GM13976 (cell line): ENCODE measurements at places on chromosomes 13 and 19.

GRCh38 chr19:35140207-35140961 lies 1.8 kb downstream of the FXYD1 start:
- DNase-seq = no peak

DNA sequence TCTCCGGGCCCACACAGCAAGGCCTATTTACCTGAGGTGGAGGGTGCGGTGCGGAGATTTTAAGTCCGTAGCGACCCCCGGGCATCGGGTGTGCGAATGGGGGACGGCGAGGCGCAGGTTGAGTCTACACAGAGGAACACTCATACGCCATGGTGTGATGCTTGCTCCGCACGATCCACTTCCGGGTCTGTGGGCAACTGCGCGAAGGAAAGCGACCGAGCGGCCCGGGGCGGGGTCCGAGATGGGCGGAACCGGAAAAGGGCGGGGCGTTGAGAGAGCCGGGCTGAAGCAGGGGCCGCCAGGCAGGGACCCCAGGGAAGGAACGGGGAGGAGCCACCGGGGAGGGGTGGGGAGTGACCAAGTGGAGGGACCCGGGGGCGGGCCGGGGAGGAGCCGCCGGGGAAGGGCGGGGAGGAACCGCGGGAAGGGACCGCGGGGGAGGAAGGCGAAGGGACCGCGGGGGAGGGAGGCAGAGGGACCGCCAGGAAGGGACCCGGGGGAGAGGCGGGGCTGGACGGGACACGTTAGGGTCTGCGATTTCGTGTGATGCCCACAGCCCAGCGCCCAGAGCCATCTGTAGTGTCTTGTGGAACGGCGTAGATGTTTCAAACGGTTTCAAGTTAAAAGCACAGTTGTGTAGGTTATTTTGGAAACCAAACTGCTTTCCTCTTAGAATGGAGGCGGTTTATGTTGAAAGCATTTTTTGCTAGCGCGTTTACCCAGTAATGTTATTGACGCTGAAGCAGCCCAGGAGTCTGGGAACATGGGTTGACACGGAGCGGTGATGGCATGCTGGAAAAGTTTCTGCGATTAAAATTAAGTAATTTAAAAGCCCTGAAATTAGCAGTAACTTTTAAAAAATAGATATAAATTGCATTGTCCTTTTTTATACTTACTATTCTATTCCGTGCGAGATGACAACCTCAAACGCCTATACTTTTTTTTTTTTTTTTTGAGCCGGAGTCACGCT lies at the start of gene ZNF160:
TSS of gene ZNF160 (minus strand) at position 189 of the 970 bp plus-strand sequence. CDS start 17,146 bp downstream, outside the sequence.
- DNase-seq = peak; percentile 100

DNA sequence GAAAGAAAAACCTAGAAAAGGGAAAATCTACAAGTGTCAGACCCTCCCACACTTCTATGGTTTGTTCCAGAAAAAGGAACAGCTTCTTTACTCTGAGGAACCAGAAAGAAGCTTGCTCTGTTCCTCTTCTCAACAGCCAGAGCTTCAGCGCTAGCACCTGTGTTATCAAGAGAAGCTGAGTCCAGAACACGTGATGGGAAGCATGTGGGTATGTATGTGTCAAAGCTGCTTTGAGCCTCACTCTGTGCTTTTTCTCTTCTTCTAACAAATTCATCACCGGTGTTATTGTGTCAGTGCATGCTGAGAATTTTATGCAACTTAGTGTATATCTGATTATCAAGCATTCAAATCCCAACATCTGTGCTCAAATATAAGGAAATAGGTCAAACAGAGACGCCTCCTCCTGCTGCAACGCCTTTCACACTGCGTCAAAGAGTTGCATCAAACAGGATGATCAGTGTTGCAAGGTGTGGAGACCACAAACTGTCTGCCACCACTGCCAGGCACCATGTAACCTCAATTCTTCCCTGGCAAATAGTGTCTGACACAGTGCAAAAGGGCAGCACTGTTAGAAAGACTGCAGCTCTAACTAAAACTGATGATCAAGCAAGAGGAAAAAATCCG lies 83.9 kb downstream of the LRRC63 start:
- peak; percentile 35 for DNase-seq

DNA sequence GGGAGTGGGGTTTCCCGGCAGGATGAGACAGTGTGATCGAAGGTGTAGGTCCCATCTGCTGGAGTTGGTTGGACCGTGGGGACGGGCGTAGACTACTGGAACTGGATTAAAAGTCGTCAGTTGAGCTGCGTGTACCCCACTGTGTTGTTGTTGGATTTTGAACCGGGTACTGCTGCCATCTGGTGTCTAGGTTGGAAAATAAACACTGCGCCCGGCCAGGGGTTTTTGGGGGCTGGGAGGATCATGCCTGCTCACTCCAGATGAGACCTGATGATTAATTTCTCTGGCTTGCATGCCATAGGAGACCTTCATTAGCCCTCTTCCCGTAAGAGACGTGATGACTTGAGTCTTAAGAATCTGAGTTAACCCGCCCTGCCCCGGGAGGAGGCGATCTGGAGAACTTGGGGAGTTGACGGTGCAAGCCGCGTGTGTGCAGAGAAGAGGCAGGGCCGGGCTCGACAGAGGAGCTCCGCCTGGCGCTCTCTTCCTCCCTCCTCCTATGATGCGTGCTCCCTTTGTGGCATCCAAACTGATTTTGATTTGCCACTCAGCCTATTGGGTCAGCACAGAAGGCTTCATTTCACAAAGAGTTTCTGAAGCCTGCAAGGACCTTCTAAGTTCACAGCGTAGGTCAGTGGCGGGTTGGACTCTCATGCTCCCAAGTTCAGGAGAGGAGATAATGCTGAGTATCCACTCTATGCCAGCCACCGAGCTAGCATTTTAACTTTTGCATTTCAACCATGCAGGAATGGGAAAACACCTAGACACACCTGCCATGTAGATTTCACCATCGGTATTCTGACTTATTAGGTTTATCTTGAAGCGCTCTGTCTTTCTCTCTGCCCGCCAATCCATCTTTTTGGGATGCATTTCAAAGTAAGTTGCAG lies 2.7 kb downstream of the UHRF1 start:
- peak; percentile 77 for DNase-seq

- DNase-seq = no peak
These were observed 3.3 kb upstream of the UQCR11 start for GRCh38 chr19:1608359-1609102.

DNA sequence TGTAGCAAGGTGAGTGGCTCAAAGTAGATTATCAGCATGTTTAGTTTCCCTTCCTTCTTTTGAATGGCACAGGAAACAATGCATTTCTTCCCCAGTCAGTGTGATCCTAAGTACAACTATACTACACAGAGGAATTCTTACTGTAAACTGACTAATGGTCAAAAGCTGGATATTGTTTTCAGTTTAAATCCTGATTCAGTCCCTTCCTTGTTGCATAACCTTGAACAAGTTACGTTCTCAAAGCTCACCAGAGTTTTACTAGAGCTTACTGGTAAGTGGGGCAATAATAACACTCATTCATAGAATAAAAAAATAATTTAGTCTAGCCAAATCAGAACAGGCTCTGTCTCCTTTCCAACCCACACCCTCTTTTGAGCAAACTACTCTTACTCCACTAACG lies 180.1 kb downstream of the POSTN start:
- DNase-seq = no peak

- no peak for DNase-seq
These were observed 262.1 kb downstream of the PCDH9 start for GRCh38 chr13:66967811-66968597.

DNA sequence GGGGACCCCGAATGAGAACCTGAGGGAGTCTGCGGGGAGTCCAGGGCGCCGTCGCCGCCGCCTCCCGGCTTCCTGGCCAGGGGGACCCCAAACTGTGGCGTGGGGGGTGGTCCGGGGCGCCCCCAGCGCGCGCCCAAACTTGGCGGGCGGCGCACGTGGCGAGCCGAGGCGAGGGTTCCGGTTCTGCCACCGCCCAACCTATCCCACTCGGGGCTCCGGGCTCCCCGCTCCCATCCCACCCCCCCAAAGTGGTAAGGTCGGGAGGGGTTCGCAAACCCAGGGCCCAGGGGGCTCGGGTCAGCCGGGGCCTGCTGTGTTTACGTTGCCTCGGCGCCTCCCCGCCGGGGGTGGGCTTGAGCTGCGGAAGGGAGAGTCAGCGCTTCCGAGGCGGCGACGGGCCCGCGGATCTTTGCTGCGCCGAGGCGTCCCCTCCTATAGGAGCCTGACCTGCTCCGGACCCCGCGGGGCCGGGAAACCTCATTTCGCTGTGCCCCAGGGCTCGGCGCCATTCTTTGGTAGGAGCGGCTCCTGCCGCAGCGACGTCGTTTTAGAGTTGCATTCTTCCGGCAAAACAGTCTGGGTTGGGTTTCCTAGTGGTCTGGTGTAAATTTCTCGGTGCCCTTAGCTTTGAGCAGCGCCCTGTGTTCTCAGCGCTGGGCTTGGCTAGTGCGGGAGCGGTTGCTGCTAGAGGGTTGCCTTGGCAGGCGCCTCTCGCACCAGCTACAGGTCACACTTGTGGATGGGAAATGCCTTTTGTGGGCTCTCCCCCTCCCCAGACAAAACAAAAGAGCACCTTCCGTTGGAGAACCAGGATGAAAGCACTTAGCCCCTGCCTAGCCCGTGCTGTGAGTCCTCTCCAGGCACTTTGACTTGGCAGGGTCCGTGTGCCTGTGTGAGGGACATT lies 1.2 kb downstream of the DAZAP1 start:
- DNase-seq = peak; percentile 70

GRCh38 chr13:77728265-77729125 lies 31.0 kb downstream of the SLAIN1 start:
- no peak for DNase-seq

DNA sequence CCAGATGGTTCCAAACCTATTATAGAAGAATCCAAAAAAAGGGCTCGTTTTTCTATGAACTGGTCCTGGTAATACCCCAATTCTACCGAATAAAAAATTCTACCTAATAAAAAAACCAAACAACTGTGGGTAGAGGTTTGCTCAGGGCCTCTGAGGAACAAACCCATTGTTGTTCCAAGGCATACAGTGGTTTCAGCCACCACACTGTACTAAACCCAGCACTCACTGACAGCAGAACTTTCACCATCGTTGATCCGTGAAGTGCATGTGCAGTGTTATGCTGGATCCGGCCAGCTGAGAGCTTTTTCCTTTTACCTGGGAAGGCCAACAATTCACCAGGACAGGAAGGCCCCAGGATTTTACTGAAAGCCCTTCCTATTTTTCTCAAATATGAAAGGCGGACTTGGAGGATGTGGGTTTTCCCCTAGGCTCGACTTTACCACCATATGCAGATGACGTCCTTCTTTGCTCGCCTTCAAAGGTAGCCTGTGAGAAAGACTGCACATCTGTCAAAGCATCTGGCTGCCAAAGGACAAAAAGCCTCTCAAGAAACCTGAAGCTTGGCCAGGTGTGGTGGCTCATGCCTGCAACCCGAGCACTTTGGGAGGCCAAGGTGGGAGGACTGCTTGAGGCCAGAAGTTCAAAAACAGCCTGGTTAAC lies 7.2 kb upstream of the PABPC3 start:
- no peak for DNase-seq

DNA sequence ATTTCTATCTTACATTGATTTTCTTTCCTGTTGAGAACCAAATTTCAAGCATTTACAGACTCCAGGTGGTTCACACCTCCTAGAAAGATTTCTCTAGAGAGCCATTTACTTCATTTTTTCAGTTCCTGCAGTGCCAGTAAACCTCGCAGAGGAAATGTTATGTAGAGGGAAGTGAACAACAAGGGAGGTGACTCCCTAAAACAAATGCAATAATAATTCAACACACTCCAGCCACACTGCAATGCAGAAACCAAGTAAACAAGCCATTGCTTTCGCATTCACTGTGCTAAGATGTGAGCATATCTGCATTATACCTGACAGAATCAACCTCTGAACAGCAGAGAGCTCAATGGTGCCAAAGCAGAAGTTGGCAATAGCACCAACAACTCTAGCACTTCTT lies 215.1 kb downstream of the RBM26 start:
- DNase-seq = no peak

GRCh38 chr13:75347925-75348324 lies 134.0 kb downstream of the TBC1D4 start:
- DNase-seq = no peak

DNA sequence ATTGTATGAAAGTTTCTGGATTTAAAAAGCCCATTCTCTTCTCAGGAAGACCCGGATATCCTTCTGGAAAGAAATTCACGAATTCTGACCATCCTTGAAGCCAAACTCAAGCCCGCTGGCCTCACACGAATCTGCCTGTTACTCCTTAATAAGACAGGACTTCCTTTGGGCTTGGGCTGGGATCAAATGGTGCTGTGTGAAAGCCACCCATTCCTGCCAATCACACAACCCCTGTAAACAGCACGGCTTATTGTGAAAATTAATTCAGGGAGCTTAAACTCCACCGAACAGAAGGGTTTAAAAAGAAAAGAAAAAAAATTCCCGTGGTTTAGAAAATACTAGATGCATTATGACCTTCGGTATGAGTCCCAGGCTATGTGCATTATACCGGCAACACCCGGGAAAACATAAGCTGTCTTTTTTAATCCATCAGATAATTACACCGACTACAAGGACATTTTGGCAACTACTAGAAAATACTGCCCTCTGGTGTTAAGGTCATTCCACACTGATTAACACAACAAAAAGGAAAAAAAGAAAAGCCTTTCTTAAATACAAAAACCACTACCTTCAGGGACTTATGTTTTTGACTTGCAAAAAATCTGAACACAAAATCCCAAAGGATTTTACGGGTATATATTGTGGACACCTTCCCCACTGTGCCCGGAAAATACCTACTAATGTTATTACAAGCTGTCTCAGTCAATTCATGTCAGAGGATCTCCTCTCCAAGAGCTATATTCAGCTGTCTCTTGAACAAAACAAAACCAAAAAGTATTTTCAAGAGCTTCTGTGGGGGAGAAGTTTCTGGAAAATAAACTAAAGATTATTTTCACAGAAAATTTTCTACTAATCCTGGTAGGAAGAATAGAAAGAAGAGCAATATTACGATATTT lies 76.0 kb upstream of the LSM14A start:
- DNase-seq = peak; percentile 46

DNA sequence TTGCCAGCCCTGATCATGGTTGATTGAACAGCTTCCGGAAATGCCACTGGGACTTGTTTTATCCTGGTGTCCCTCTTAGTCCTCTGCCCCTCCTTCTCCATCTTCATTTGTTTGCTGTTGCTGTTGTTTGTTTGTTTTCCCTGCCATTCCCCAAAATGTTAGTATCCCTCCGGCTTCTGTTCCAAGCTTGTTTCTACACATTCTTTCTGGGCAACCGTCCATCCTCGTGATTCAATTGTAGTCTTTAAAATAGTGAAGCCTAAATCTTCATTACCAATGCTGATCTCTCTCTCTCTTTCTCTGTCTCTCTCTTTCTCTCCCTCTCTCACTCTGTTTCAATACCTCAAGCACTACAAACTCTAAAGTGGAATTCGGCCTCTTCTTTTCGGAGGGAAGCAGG lies 649.3 kb upstream of the ARGLU1 start:
- DNase-seq = no peak

DNA sequence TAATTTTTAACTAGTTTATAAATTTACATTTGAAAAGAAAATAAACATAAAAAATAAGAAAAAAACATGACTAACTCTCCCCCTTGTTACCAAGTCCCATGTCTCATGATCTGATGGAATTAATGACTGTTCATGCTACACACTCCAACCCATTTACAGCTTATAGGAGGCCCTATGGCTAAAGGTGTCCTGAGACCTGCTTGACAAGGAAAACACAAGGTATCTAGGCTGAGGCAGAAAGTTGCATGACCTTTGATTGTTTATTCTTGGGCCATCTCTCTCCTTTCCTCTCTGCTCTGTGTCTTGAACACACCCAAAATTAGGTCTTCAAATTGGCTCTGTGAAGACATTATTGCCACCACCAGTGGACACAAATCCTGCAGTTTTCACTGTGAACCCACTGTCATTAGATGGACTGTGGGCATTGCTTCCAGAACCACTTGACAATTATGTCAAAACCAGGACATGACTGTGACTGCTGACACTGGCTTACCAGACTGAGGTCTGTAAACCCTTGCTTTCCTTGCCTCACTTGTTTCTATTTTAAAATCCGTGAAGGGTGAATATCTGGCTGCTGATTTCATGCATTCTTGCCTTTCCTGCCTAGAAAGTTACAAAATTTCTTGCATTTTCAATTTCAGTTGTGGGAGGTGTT lies 386.5 kb upstream of the SPRY2 start:
- no peak for DNase-seq
